ENCODE measurements at places on chromosomes 2 and 18.

DNA sequence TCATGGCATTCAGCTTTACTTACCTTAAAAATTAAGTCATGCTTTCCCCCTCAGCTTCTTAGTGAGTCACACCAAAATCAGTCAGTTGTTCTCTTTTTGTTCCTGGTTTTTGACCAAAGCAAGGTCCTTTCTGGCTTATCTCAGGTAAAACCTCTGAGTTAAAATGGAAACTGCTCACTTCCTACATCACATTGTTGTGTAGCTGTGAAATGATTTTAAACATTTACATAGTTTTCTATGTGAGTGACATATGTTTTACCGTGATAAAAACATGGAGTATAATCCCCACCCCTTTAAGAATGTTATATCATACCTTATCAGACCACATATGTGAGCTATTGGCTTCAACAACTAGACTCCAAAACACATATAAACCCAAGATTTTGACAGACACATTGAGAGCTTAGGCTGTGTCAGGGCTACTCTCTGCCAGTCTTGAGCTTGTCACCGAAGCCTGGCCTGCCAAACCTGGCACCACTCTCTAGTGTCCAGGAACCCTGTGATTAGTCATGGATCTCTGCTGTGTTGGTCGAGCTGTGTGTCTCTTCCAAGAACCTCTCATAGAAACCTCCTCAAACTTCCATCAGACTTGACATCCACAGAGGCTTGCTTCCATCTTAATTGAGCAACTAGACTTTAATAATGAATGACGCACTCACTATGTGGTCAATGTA lies 294.5 kb upstream of the FBXO11 start:
- no peak for DNase-seq

GRCh38 chr2:43039376-43040080 lies 186.9 kb downstream of the ZFP36L2 start:
- DNase-seq: no peak

GRCh38 chr2:234689911-234690379 lies 193.1 kb upstream of the ARL4C start:
- no peak for DNase-seq

DNA sequence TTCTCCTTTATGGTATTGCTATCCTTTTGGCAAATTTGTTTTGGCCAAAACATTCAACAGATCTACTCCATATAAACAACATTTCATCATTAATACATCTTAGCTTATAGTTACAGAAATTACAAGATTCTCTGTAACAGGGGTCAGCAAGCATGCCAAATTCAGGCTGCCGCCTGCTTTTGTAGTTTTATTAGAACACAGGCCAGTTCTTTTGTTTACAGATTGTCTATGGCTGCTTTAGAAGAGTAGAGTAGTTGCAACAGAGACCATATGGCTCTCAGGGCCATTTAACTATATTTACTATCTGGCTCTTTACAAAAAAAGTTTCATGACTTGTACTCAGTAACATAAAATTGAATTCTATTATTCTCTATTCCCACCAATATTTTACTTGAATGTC lies 53.9 kb downstream of the LNPK start:
- DNase-seq: no peak

GRCh38 chr2:41854227-41854626 lies 193.6 kb upstream of the PKDCC start:
- no peak for DNase-seq

GRCh38 chr2:21800356-21800755 lies 676.6 kb downstream of the TDRD15 start:
- no peak for DNase-seq

- DNase-seq: no peak
These were observed 306.2 kb downstream of the PRKCE start for GRCh38 chr2:45957533-45958227.

GRCh38 chr2:215397632-215398341 lies 38.1 kb downstream of the FN1 start:
- DNase-seq: no peak

DNA sequence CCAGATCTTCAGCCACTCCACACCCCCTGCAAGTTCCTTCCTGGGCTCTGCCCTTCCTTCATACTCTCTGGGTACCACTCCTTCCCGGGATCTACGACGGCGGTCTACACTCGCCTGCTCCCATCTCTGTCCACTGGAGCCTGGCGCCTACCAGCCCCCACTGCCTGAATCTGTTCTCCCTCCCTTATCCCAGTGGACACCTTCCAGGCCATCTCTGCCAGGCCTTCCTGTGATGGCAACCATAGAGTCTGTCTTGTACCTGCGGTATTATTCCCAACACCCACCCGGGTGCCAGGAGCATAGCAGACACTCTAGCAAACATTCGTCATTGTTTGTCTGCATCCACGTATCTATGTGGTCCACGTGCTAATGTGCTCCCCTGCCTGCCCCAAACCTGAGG lies 140.9 kb downstream of the ZFP36L2 start:
- no peak for DNase-seq

- no peak for DNase-seq
These were observed 224.7 kb downstream of the ACKR3 start for GRCh38 chr2:236794176-236794957.

GRCh38 chr2:144801766-144802165 lies 281.8 kb upstream of the ZEB2 start:
- DNase-seq: no peak

GRCh38 chr2:29295845-29296244 lies 180.6 kb downstream of the CLIP4 start:
- no peak for DNase-seq

DNA sequence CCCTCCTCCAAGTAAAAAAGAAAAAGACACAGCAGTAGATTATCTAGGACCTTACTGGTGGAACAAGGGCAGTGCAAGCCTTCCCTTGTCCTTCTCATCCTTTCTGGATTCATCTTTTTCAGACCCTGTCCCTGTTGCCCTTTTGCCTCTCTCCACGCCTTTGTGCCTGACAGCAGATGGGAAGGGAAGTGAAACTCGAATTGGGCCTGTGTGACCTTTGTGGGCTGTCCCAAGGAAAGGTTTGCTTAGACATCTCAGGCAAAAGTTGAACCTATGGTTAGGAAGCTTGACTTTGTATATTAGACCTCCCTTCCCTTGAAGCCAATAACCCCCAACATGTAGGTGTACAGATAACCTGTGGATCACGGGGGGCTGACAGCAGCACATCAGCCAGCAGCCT lies 185.3 kb downstream of the PRKCE start:
- no peak for DNase-seq

- no peak for DNase-seq
These were observed 81.0 kb downstream of the SPRED2 start for GRCh38 chr2:65351234-65351947.

DNA sequence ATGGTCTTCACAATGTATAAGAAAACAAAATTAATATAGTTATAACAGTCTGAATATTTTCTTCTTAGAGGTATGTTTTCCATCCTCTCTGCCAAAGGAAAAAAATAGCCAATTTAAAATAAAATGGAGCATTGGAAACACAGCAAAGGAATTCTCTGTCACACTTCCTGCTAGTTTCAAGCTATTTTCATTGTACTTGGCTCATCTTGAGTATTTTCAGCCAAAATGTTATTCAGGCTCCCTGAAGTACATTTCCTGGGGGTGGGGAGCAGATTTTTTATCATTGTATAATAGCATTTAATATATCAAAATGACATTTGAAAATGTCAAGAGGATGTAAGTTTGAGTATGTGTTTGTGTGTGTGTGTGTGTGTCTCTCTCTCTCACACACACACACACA lies 463.6 kb upstream of the REG3G start:
- DNase-seq: no peak

GRCh38 chr18:62131301-62131909 lies 55.5 kb downstream of the PIGN start:
- peak; percentile 25 for DNase-seq

- DNase-seq: no peak
These were observed 160.4 kb upstream of the LYPD1 start for GRCh38 chr2:132830321-132830827.

- no peak for DNase-seq
These were observed 6.5 kb downstream of the GPC1 start for GRCh38 chr2:240441993-240442411.

DNA sequence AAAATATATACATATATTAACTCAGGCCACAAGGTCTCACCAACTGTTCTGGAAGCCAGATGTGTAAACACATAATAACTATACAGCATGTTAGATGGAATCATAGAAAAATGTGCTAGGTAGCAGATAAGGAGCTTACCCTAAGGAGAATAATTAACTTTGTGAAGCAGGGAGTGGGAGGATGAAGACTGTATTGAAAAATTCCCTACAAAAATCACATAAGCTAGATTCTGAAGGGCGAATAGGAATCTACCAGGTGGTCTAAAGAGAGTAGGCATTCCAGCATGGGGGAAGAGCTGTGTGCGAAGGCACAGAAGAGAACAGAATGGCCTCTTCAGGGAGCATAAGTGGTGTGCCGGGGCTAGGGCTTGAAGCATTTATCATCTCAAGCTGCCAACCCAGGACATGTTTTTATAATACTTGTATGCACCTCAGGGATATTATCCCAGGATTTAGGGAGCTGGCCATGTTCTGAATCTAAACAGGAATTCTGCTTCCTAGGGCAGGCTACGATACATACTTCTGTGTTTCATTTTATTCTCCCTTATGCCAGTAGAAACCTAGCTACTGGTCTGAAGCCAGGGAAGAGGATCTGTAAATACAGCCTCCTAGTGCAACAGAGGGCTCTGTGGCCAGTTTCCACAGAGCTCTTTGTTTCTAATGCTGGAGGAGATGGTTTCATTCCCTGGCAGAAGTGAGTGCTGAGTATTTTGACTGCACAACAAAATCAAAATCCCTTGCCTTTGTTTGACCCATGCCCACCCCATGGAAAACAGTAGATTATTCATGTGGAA lies 56.7 kb downstream of the NEMP2 start:
- no peak for DNase-seq

GRCh38 chr2:98804736-98805135 lies 73.8 kb upstream of the MGAT4A start:
- DNase-seq: no peak

DNA sequence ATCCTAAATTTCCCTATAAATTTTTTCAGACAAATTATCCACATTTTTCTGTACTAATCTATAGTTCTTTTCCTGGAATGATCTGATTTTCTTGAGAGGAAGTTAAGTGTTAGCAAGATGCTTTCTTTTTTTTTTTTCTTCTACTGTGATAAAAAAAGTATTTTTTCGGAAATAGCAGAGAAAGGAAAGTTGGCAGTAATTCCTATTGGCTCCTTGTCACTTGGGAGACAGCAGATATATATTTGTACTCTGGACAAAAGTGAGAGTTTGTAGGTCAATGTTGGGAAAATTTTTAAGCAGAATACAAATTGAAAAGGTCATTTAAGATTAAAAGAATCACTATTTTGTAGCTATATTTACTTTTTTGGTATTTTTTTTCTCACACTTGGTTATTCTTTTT lies 635.7 kb upstream of the NRXN1 start:
- no peak for DNase-seq

- DNase-seq: no peak
These were observed 1.5 kb downstream of the FASTKD1 start for GRCh38 chr2:169572189-169572588.

DNA sequence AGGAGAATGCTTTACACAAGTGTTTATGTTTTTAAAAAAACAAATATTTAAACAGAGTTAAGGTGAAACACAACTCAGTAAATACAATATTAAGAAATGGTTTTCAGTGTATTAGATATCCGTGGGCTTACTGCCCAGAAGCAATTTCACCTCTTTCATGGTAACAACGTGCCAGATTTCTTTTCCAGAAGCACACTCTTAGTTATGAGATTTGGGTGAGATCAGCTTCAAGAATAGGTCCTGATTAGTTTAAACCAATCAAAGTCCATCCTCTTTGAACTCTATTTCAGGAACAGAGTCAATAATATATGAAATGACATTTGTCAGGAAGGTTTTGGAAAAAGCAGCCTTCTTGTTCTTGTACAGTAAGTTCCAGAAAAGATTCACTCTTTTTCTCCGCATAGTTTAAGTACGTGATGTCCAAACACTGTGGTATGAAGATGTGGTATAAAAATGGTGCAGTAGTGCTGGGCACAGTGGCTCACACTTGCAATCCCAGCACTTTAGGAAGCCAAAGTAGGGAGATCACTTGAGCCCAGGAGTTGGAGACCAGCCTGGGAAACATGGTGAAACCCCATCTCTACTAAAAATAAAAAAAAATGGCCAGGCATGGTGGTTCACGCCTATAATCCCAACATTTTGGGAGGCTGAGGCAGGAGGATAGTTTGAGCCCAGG lies 14.7 kb downstream of the USP34 start:
- no peak for DNase-seq

- DNase-seq: no peak
These were observed 107.3 kb upstream of the IL1R2 start for GRCh38 chr2:101884423-101884822.

- DNase-seq: no peak
These were observed 262.0 kb downstream of the NCKAP5 start for GRCh38 chr2:133306236-133306635.

DNA sequence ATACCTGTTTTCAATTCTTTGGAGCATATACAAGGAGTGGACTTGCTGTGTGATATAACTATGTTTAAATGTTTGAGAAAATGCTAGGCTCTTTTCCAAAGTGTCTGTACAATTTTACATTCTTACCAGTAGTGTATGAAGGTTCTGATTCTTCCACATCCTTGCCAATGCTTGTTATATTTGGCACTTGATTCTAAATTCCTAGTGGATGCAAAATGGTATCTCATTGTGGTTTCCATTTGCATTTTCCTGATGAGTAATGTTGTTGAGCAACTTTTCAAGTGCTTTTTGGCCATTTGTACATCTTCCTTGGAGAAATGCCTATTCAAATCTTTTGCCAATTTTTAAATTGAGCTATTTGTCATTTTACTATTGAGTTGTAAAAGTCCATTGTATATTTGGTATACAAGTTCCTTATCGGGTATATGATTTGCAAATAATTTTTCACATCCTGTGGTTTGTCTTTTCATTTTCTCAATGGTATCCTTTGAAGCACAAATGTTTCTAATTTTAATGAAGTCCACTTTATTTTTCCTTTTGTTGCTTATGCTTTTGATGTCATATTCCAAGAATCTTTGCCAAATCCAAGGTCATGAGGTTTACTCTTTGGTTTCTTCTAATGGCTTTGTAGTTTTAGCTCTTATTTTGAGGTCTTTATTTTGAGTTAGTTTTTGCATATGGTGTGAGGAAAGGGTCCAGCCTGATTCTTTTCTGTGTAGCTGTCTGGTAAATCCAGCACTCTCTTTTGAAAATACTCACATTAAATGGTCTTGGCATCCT lies 33.2 kb upstream of the CWC22 start:
- DNase-seq: no peak

- no peak for DNase-seq
These were observed 75.0 kb downstream of the NRP2 start for GRCh38 chr2:205757271-205757670.

- no peak for DNase-seq
These were observed 71.5 kb upstream of the CD226 start for GRCh38 chr18:70019136-70019535.

- peak; percentile 78 for DNase-seq
These were observed 484 bp upstream of the DARS1 start for GRCh38 chr2:135985826-135986393.

- no peak for DNase-seq
These were observed 54.7 kb downstream of the MYO1B start for GRCh38 chr2:191299866-191300265.

GRCh38 chr2:12109363-12110017 lies 363.1 kb downstream of the LPIN1 start:
- DNase-seq: no peak

All from stimulated activated CD4-positive, alpha-beta T cell treated with anti-CD3 and anti-CD28 coated beads, Interleukin-15, amount 100 ng/mL, for 48 hours (primary cell).